ENCODE measurements at places on chromosomes 2 and 18. TPM values are rescaled to one million over a fixed set of nuclear protein-coding genes. Genes with fewer than 3 reads are reported as not detected.

The SPP2 gene
- total RNA-seq = not detected

The RAMP1 gene
- total RNA-seq = 230 TPM

The BOLL gene
- total RNA-seq = not detected

DNA sequence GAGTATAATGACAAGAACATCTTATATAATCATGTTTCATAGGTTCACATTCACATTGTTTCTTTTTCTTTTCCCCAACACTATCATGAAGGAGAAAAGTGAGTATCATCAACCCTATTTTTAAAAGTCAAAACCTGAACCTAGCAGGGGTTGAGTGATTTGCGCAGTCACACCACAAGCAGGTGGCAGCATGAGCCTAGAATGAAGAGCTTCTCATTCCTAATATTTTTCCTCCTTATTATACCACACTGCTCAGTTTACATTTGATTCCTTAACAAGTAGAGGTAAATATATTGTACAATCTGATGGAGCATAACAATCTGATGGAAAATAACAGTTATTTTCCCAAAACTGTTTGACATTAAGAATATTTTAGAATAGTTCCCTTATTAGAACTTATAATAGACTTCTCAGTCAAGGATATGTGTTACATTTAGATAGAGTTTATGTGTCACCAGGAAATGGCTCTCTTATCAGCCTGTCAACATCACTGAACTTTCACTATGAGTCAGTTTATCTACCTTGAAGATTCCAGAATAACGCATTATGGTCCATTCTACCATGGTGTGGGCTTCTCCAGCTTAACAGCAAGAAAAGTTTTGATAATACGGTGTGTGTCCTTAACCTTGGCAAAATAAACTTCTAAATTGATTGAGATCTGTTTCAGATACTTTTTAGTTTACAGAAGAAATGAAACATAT lies 119.5 kb downstream of the NEB start:
- DNase-seq = no peak
- H3K4me1 ChIP-seq = no peaks in the 10 kb centered on the region
- no peaks in the 10 kb centered on the region for H3K36me3 ChIP-seq
- H3K4me3 ChIP-seq = no peak overlapping the region

DNA sequence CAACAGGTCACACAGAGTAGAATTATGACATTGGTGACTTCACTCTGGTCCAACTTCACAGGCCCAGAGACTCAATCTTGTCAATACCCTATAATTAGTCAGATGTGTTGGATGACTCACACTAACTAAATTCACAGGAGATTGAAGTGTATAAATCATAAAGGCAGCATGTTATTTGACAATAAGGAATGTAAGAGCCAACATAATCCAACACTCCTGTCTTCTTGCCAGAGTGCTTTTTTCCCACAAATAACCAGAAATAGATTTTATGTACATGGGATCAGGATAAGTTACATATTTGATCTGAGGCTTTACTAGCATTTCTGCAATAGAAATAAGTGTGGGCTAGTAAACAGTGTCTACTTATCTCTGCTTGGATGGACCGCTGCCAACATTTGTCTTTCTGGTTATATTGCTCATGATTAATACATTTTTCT lies 42.2 kb upstream of the ZSWIM2 start:
- H3K4me3 ChIP-seq = no peak overlapping the region
- no peak for DNase-seq
- H3K36me3 ChIP-seq = no peaks in the 10 kb centered on the region
- H3K4me1 ChIP-seq = peaks cover 3% of the 10 kb centered on the region

GRCh38 chr2:129887688-129888266 lies 91.7 kb upstream of the RAB6C start:
- no peak overlapping the region for H3K27ac ChIP-seq
- no peaks in the 10 kb centered on the region for H3K27me3 ChIP-seq
- no peaks in the 10 kb centered on the region for H3K4me1 ChIP-seq
- no peaks in the 10 kb centered on the region for H3K36me3 ChIP-seq
- H3K4me3 ChIP-seq = no peak overlapping the region

DNA sequence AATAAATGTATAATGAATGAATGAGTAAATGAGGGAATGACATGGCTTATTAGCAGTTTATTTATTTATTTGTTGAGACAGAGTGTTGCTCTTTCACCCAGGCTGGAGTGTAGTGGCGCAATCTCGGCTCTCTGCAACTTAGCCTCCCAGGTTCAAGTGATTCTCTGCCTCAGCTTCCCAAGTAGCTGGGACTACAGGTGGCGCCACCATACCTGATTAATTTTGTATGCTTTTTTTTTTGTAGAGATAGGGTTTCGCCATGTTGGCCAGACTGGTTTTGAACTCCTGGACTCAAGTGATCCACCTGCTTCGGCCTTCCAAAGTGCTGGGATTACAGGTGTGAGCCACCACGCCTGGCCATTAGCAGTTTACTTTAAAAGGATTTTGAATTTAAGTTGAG lies 100.3 kb upstream of the CAVIN2 start:
- DNase-seq = no peak
- H3K27me3 ChIP-seq = no peaks in the 10 kb centered on the region
- H3K36me3 ChIP-seq = no peaks in the 10 kb centered on the region
- H3K27ac ChIP-seq = no peak overlapping the region
- H3K4me3 ChIP-seq = no peak overlapping the region
- no peaks in the 10 kb centered on the region for H3K4me1 ChIP-seq

- H3K36me3 ChIP-seq = no peaks in the 10 kb centered on the region
- no peak for DNase-seq
- no peaks in the 10 kb centered on the region for H3K27me3 ChIP-seq
- H3K27ac ChIP-seq = no peak overlapping the region
- H3K4me3 ChIP-seq = no peak overlapping the region
- no peaks in the 10 kb centered on the region for H3K4me1 ChIP-seq
Observed at GRCh38 chr2:196453613-196454047, 185.9 kb upstream of the CCDC150 start.

GRCh38 chr2:78561876-78562275 lies 463.6 kb upstream of the REG3G start:
- H3K36me3 ChIP-seq = no peaks in the 10 kb centered on the region
- H3K4me3 ChIP-seq = no peak overlapping the region
- no peak overlapping the region for H3K27ac ChIP-seq
- H3K4me1 ChIP-seq = no peaks in the 10 kb centered on the region
- H3K27me3 ChIP-seq = no peaks in the 10 kb centered on the region

- no peak for DNase-seq
- no peak overlapping the region for H3K4me3 ChIP-seq
- no peaks in the 10 kb centered on the region for H3K27me3 ChIP-seq
- no peak overlapping the region for H3K27ac ChIP-seq
- no peaks in the 10 kb centered on the region for H3K36me3 ChIP-seq
Observed at GRCh38 chr2:136510244-136510643, 255.1 kb upstream of the THSD7B start.

DNA sequence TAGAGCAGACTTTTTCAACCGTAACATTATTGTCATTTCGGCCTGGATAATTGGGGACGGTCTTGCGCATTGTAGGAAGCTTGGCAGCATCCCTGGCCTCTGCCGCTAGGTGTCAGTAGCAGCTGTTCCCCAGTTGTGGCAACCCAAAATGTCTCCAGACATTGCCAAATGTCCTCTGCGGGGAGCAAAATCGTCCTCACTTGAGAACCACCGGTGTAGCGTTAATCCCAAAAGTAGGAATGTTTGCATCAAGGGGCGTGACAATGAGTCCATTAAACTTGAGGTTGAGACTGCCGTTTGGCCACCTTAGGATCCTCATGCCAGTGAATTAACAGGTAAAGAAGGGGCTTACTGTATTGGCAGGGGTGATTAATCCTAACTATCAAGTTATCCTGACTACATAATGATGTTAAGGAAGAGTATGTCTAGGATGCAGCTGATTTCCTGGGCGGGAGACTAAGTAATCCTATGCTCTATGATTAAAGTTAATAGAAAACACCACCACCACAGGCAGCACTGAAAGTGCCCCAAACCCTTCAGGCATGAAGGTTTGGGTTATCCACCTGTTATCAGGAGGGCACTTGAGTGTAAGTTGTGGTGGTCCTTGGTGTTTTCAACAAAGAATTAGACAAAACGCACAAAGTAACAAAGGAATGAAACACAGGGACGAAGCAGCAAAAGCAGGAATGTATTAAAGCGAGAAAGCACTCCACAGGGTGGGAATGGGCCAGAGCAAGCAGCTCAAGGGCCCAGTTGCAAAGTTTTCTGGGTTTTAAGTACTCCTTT lies 4.9 kb upstream of the ZC3H8 start:
- H3K4me1 ChIP-seq = no peaks in the 10 kb centered on the region
- DNase-seq = peak; percentile 91
- no peaks in the 10 kb centered on the region for H3K36me3 ChIP-seq
- H3K27ac ChIP-seq = no peak overlapping the region
- no peak overlapping the region for H3K4me3 ChIP-seq
- no peaks in the 10 kb centered on the region for H3K27me3 ChIP-seq

GRCh38 chr2:23426263-23426905 lies 41.4 kb downstream of the KLHL29 start:
- peak overlapping the region; percentile 33 for H3K27ac ChIP-seq
- peak; percentile 81 for DNase-seq
- H3K27me3 ChIP-seq = no peaks in the 10 kb centered on the region
- no peak overlapping the region for H3K4me3 ChIP-seq
- no peaks in the 10 kb centered on the region for H3K36me3 ChIP-seq

DNA sequence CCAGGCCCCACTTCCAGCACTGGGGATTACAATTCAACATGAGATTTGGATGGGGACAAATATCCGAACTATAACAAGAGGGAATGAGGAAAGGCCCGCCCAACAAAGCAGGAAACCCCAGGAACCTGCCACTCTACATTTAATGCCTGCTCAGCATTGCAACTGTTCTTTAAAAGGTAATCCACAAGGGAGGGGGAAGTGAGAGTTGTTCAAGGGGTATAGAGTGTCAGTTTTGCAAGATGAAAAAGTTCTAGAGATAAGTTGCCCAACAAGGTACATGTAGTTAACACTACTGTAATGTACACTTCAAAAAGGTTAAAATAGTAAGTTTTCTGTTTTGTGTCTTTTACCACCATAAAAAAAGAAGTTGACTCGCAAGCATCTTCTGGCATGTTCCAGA lies 137.6 kb downstream of the MBD2 start:
- H3K4me1 ChIP-seq = no peaks in the 10 kb centered on the region
- no peak overlapping the region for H3K27ac ChIP-seq
- H3K27me3 ChIP-seq = no peaks in the 10 kb centered on the region
- no peak overlapping the region for H3K4me3 ChIP-seq
